Nucleus accumbens (tissue), 56 donors: ENCODE measurements at places on chromosomes 3 and 15.
A peak's percentile ranks its signal among the peaks of the same experiment; 100 is the strongest.

DNA sequence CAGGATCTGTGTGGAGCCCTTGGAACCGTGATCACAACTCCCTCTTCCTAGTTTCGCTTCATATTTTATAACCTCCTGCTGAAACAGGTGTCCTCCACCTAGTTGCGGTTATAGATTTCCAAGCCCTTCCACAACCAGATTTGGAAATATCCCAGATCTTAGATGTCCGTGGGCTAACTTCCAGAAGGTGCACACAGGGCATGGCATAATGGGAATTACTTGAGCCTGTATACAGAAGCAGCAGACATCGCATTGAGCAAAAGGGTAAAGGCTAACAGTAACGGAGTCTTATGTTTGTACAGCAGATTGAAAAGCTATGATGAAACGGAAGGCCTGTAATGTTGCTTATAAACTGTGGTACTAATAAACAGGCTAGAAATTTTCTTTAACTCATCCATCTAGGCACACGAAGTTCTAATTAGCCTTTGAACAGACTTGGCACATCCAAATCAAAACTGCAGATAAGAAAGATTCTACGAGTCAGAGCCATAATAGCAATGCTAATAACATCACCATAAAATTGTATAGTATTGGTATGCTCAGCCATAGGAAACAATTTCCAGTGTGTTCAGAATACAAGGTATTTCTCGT, 1.2 kb upstream of the USF3 start:
- DNase-seq: no peak

GRCh38 chr3:111903067-111903511, 44.0 kb downstream of the PHLDB2 start:
- no peak for DNase-seq

DNA sequence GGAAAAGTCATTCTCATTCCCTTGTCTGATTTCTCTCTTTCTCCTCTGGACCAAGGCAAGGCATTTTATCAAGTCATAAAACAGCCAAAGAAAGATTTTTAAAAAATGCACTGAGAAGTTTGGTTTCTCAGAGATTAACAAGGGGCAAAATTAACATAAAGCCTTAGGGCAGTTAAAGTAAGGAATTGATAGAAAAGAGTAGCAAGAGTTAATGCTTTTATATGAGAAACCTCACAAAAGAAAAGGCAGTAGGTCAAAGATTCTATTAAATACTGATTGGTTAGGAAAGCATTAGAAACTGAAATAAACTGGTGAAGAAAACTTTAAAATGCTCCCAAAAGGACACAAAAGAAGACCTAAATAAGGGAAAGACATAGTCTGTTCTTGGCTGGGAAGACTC, 121.0 kb upstream of the PRTG start:
- DNase-seq: no peak

- no peak for DNase-seq
Observed at GRCh38 chr15:80674245-80674614, 20.9 kb upstream of the ABHD17C start.

DNA sequence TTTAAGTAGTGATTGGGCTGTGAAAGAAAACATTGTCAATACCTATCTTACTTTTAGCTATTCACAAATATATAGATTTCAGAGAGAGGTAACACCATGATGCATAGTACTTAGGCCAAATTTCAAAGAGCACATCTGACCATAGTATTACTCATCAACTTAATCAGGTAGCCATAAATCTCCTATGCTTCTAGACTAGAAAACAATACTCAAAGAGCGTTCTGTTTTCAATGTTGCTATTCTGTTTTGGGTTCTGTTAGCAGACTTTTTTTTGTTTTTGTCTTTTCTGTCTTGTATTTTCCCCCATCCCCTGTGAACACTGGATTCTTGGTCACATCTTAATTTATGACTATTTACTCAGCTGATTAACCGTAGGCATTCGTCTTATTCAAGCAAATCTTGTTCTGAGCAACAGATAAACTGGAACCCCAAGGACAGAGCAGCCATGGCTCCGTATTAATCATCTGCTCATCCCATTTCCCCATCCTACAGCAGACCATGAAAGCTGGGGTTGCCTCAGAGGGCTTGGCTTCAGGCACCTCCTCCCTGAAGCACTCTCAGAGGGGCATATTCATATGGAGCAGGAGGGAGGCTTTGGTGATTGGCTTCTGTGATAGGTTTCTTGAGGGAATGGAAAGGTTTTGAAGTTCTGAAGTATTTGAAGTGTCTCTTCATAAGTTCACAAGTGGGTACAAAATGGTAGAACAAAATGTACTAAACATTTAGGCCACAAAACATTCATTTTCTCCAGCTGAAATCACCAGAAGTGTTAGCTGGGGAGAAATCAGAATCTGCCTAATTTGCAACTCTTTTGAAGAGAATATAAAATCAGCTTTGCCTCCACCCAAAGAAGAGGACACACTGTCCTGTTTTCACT, 105.3 kb downstream of the TNIK start:
- no peak for DNase-seq

GRCh38 chr15:77030928-77031375, 36.0 kb downstream of the PSTPIP1 start:
- no peak for DNase-seq

GRCh38 chr3:123096731-123097130, 29.9 kb downstream of the PDIA5 start:
- DNase-seq: peak; percentile 62

GRCh38 chr3:66957367-66957766, 40.7 kb upstream of the KBTBD8 start:
- no peak for DNase-seq

- no peak for DNase-seq
Observed at GRCh38 chr3:100813828-100814227, 104.5 kb downstream of the TFG start.

DNA sequence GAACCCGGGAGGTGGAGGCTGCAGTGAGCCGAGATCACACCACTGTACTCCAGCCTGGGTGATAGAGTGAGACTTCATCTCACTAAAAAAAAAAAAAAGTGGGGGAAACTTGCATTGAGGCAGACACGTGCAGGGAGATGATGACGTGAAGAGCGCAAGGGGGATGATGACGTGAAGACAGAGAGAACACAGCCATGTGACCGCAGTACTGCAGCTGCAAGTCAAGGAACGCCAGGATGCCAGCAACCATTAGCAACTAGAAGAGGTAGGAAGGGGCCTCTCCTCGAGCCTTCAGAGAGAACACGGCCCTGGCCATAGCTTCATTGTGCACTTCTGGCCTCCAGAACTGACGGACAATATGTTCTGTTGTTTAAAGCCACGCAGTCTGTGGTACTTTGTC, 28.3 kb downstream of the RFT1 start:
- DNase-seq: no peak

GRCh38 chr3:46369675-46370132, 1.0 kb upstream of the CCR5 start:
- no peak for DNase-seq

GRCh38 chr15:47870300-47870955, 153.1 kb downstream of the SEMA6D start:
- DNase-seq: no peak

DNA sequence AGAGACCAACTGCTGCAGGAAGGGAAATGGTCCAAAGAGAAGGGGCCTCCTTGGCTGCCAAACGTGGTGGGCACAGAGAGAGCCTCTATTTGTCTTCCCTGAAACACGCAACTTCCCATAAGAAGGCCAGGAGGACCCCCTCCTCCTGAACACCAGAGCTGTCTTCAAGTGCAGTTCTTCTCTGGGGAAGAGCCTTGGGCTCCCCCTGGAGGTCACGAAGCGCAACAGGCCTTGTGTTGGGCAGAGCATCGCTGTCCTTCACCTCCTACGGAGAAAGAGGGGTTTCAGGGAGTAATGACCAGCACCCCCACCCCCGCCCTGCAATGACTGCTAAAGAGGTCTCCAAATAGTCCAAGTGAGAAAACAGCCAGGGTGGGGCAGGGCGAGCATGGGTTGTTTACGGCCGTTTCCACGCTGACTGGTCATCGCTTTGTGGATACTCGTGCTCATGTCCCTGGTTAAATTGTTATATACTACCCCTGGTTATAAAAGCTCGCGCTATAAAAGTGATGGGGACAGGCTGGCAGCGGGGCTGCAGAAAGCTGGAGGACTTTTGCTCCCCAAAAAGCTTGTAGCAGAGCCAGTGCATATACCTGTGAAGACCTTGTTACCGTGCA, 397.5 kb upstream of the ATP10A start:
- DNase-seq: no peak

DNA sequence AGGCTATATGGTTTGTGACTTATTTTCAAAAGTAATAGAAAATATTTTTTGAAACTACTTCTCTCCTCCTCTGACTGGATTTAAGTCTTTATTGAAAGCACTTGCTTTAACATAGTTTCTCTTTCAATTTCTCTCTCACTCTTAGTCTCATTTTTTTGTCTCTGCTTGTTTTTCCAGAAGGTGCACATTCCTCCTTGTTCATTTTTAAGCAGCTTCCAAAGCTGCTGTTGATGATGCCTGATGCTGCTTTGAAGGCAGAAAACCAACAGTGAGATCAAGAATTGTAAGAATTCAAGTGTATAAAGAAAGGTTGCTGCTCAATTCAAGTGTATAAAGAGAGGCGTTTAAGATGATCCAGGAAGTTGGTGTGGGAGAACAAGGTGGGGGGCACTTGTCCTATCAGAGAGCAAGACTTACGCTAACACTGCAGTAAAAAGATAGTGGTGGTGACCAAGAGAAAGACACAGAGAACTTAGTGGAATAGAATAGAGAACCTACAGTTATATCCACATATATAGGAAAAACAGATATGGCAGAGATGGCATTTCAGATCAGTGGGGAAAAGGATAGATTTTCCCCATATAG, 12.1 kb downstream of the NR2C2 start:
- no peak for DNase-seq

GRCh38 chr3:133169331-133170068, 131.3 kb downstream of the TMEM108 start:
- no peak for DNase-seq

DNA sequence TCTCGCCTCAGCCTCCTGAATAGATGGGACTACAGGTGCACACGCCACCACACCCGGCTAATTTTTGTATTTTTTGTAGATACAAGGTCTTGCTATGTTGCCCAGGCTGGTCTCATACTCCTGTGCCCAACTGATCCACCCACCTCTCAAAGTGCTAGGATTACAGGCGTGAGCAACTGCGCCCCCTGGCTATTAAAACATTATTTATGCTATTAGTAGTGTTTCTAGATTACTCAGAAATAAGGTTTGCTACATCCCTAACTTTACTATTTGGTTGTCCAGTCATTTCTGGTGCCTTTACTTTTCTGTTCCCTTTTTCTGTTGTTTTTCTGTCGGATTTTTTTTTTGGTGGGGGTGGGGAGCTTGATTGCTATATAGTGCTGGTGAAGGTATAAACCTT, 393.6 kb upstream of the TPM1 start:
- DNase-seq: no peak
